MCF 10A (cell line): ENCODE measurements at places on chromosomes 16 and 17.

DNA sequence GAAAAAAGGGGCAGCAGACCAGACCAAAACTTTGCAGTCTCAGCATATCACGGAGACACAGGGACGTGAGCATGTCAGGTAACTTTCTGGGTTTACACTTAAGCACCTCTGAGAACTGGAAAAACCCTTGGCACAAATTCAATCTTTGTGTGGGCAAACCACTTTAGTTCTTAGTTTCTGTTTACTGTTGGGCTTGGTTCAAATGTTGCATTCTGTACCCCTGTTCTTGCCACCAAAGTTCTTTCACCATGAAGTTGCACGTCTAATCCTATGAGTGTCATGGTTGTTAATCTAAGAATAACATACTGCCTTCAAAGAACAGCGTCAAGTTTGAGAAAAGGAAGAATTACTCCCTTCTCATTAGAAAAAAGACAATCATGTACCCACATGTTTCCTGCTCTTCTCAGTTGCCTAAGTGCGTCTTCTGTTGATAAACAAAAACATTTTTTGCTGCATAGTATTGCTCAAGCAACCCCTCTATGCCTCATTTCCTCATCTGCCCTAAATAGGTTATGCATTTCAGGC, 11.6 kb downstream of the KRT33A start:
- DNase-seq: peak; percentile 55

DNA sequence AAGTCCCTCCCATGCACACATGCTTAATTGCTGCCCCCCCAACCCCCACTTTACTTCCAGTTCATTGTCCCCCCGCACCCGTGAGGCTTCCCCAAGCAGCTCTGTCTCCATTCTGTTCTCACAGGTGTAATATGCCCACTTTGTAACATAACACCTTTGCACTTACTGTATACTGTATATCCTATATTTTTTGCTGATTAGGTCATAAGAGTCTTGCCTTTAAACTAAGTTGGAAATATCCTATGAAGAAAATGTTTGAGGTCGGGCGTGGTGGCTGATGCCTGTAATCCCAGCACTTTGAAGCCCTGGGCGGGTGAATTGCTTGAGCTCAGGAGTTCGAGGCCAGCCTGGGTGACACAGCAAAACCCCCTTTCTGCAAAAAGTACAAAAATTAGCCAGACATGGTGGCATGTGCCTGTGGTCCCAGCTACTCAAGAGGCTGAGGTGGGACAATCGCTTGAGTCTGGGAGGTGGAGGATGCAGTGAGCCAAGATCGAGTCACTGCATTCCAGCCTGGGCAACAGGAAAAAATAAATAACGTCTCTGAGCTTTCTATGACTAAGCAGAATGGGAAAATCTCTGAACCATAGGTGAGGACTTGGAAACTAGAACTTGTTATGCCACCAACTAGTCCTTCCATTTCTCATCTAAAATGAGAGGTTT, 76.1 kb downstream of the TNRC6C start:
- DNase-seq: peak; percentile 19

DNA sequence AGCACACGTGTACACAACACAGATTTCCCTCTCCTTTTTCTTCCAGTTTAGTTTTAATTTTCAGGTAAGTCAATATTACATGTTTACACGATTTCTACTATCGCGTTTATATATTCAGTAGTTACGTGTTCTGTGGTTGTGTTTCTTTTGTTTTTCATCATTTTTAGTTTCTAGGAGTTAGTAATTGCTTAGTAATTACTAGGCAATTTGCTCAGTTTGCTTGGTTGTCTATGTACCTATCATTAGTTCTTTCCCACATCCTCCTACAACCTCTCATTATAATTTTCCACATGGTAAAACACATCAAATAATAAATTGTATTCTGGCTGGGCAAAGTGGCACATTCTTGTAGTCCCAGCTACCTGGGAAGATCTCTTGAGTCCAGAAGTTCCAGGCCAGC, 24.6 kb upstream of the GUCY2D start:
- DNase-seq: no peak

DNA sequence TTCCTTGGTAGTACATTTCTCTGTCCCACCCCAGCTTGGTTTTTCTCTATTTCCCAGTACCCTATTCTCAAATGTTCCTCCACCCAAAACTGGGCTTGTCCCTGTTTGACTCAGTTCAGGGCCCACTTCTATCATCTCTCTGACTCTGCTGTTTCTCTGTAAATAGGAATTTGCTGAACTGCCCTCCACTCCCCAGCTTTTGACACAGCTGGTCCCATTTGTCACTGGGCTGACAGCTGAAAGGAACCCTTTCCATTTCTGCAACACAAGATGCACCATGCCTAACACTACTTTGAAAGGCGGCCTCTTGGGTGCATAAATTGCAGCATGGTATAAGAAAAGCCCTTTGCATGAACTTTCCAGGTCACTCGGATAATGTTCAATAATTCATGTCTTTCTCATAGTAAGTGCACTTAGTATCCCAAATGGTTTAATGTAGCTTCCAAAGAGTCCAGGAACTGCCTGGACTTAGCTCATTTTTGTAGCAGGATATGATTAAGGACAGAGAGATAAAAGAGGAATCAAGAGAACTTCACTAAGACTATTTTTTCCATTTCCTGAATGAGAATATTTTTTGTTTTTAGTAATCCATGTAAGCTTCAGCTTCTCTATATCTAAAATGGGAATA, 256.7 kb downstream of the CDH11 start:
- no peak for DNase-seq

GRCh38 chr16:28313587-28313986, 21.3 kb downstream of the SBK1 start:
- no peak for DNase-seq

DNA sequence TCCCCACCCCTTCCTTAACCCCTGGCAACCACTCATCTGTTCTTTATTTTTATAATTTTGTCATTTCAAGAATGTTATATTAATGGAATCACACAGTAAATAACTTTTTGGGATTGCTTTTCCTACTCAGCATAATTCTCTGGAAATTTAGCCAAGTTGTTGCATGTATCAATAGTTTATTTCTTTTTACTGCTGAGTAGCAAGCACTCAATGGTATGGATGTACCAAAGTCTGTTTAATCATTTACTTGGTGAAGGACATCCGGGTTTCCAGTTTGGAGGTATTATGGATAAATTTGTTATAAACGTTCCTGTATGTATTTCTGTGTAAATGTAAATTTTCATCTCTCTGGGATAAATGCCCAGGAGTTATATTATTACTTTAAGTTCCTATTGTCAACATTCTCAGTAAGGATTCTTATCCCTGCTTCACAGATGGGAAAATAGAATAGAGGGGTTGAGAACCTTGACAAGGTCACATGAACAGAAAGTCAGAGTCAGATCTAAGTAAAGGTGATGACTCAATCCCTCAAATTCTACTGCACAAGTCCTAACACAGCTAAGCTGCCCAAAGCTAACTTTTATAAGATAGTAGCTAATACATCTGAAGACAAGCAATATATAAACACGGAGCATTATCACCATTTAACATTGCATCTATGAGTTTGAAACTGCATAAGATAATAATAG, 62.4 kb upstream of the MTMR4 start:
- DNase-seq: peak; percentile 28

- peak; percentile 9 for DNase-seq
These were observed 14.7 kb downstream of the TOM1L2 start for GRCh38 chr17:17957584-17957916.

DNA sequence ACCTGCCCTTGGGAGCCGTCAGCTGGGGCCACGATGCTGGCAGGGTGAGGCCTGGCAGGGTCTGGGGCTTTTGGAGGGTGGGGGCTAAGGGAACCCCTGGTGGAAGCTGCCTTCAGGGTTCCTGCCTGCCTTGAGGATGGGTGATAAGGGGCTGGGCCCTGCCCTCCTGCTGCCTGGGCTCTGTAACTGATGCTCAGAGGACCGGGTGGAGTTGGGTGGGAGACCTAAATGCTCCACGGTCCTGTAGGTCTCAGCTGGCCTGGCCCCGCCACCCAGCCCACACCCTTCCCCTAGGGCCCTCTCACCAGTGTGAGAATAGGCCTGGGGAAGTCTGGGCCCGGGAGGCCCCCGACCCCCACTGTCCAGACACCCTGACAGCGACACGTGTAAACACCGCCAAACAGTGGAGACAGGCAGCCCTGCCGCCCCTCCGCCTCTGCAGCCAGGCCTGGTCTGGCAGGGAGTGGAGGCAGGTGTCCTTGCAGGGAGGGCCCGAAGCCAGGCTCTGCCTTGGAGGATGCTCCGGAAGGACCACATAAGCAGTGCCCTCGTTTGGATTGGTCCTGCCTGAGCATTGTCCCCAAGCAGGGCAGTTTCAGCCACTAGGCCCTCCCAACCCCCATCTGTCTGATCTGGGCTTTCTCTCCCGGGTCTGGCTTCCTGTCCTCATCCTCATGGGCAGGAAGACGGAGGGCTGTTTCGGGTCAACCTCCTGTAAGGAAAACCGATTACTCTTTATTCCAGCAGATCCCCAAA, 6.5 kb upstream of the BAHCC1 start:
- no peak for DNase-seq

DNA sequence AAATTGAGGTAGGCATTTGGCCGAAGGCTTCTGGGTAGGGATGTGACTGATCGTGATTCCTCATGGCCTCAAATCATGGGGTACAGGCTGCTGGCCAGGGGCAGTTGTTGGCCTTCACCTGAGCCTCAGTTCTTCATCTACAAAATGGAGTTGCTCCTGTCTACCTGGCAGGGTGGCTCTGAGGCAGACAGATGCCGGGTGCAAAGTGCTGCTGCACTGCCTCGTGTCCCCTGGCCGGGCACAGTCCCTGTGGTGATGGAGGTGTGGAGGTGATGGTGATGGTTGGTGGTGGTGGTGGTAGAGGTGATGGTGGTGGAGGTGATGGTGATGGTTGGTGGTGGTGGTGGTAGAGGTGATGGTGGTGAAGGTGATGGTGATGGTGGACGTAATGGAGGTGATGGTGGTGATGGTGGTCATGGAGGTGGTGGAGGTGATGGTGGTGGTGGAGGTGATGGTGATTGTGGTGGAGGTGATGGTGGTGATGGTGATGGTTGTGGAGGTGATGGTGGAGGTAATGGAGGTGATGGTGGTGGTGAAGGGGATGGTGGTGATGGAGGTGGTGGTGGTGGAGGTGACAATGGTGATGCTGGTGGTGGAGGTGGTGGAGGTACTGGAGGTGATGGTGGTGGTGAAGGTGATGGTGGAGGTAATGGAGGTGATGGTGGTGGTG, 52.6 kb downstream of the RNF213 start:
- no peak for DNase-seq

- DNase-seq: no peak
These were observed 45.8 kb downstream of the IRF8 start for GRCh38 chr16:85944572-85945423.

DNA sequence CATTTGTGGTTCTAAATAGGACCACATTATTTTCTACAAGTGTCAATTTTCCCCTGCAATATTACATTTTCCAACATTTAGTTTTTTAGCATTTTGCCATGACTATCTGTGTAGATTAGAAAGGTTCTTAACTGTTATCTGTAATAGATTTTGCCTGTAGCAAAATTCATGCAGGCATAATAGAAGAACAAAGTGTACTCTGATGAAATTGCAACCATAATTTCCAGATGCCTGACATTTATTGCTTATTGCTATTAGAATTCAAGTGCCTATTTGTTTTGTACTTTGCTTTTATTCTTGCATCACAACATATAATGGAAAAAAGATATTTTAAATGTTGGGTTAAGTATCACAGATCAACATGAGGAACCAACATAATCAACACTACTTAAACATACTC, 337.7 kb downstream of the TOX3 start:
- DNase-seq: no peak

DNA sequence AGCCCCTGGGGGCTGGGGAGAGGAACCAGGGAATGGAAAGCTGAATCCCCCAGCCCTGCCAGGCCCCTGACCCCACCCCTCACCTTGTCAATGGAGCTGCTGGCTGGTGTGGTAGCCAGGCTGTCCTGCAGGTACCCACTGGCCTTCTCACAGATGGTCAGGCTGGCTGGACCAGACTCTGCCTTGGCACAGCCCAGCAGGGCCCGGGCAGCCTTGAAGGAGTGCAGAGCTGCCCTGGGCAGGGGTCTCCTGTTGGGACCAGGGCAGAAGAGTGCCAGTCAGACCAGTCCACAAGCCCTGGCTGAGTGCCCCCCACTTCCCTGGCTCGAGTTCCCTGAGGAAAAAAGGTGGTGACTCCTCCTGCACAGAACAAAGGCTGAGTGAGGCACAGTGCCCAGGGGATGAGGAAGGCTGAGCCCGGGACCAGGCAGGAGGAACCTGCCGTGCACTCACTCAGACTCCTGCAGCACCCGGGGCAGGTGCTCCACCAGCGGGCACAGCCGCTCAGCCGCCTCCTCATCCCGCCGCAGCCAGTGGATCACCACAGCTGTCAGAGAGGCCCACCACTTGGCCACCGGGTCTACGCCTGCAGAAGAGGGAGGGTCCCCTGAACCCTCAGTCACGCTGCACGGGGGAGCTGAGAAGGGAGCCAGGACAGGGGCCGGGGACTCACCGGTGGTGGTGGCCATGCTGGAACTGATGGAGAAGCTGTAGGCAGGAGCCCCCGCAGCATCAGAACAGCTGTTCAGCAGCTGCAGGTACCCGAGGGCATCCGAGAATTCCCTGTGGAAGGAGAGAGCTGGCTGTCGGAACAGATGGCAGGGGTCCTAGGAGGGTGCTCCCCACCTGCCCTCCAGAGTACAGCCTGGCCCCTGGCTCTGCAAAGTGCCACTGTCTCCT, 22.4 kb downstream of the SREBF1 start:
- no peak for DNase-seq

GRCh38 chr17:2059547-2060384, 4.9 kb downstream of the HIC1 start:
- no peak for DNase-seq

DNA sequence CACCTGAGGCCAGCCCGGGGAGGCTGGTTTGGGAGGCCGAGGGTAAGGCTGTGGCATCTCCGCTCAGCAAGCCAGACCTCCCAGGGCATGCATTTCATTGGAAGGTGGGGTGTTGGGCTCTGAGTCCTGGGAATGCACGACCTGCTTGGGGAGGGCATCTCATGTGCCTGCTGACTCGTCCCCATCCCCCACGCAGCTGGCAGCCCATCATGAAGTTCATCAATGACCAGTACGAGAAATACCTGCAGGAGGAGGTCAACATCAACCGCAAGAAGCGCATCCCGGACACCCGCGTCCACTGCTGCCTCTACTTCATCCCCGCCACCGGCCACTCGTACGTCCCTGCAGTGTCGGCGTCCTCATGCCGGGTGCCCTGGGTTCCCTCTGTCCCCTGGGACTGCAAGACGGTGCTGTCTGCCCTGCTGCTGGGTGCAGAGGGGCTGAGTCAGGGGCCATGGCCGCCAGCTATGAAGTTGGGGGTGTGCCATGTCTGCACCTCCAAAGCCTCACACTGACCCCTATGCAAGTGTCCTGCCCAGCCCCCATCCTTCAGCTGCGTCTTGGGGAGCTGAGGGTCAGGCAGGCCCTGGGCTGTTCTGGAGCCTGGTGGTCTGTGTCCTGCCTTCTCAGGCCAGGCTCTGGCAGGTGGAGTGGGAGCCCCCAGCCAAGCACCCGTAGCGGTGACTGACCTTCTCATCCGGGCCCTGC, 347.9 kb downstream of the SEC14L1 start:
- no peak for DNase-seq
